ENCODE measurements at places on chromosomes 1 and 21.

GRCh38 chr1:224684979-224685425 is 68.9 kb downstream of the CNIH3 start:
- no peak for DNase-seq

GRCh38 chr1:60149251-60149650 is 75.7 kb upstream of the C1orf87 start:
- no peak for DNase-seq

- DNase-seq = no peak
Measured at GRCh38 chr1:155049651-155050559, 1.2 kb upstream of the ADAM15 start.

- no peak for DNase-seq
Measured at GRCh38 chr21:44349847-44350772, 3.3 kb upstream of the TRPM2 start.

GRCh38 chr1:65483993-65484754 is 63.7 kb downstream of the LEPR start:
- no peak for DNase-seq

DNA sequence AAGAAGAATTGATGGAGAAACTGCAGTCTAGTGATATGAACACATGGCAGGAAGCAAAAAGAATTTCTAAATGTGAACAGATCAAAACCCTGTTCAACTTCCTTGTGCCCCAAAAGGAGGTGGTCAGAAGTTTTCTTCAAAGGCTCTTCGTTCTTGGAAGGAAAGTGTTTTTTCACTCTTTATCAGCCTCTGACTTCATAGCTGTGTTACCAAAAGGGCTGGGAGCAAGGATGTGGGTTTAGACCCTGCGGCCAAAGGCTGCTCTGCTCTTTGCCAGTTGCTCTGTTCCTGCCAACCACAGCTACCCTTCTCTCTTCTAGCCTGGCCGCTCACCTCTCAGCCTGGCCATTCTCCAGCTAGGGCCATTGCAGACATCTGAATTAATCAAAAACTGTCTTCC is 53.8 kb downstream of the PTGER3 start:
- DNase-seq = no peak

GRCh38 chr1:24179251-24179840 is 7.7 kb downstream of the IFNLR1 start:
- DNase-seq = no peak
